ENCODE measurements at places on chromosomes 6 and 20. TPM values are rescaled to one million over a fixed set of nuclear protein-coding genes. Genes with fewer than 3 reads are reported as not detected.

GRCh38 chr6:27651371-27651732 is 178.4 kb upstream of the ZNF184 start:
- no peak for DNase-seq

- DNase-seq, result peak; percentile 96
Observed at GRCh38 chr6:37705239-37706051, 7.8 kb upstream of the MDGA1 start.

GRCh38 chr6:150720774-150721233 is 121.1 kb downstream of the PLEKHG1 start:
- no peak for DNase-seq

DNA sequence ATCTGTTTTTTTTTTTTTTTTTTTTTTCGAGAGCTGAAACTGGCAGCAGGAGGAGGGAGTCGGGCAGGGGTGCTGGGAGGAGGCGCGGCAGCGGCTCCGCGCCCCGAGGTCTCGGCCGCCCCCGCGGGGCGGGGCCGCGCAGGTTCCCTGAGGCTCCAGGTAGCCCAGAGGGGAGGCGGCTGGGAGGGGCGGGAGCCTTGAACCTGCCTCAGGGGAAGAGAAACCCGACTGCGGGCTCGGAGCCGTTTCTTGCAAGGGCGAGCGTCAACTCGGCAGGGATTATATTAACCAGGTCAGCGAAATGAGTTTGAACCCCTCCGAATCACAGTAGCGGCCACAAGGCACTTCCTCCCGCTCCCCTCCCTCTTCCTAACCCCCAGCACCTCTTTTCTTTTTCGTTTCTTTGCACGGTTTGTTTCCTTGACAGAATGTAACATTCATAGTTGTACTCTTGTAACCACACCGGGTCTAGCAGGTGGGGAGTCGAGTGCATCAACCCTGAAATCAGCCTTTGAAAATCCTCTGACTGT is 2.0 kb downstream of the MYB start:
- DNase-seq, result peak; percentile 80

Gene HAO1
- not detected for total RNA-seq

DNA sequence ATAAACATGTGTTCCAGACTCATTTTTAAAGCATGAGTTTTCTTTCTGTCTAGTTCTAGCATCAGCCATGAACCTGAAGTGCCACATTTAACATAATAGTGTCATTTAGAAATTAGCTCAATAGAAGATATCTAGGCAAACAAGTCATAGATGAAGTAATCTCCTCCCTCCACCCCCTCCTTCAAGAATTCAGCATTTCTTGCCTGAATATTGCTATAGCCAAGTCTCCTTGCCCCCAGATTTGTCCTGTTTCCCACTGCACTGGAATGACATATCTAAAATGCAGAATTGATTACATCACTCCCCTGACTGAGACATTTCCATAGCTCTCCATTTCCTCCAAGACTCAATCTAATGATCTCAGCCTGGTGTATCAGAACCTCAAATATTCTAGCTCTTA is 134.9 kb upstream of the BACH2 start:
- no peak for DNase-seq

- DNase-seq, result no peak
Observed at GRCh38 chr6:63525186-63525878, 46.9 kb upstream of the LOC128125822 start.
